ENCODE measurements at places on chromosomes 12 and 14.

- DNase-seq, result no peak
Observed at GRCh38 chr14:73661872-73662271, 17.1 kb downstream of the DNAL1 start.

DNA sequence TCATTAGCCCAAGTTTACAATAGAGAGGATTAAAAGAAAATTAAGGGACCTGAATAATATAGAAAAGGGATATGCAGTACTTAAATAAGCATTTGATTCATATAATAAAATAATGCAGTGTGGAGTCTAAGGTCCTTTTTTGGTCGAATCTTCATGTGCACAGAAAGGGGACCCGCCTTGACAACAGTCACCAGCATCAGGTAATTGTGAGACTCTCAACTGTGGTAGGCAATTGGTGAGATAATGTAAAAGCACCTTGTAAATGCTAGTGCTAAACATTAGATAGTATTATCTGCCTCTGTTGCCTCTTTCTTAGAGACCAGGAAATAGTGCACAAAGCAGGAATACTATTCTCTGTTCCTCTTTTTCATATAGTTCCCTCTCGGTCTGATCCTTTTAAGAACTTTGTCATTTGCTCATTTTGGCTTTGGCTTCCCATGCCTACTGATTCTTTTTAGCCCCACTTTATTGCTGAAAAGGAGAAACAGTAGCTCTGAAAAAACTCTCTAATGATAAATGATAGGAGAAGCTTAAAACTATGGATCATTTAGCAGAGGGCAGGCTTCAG, 17.5 kb downstream of the CHPT1 start:
- DNase-seq, result no peak

GRCh38 chr12:69415471-69416275, 54.5 kb upstream of the FRS2 start:
- no peak for DNase-seq

GRCh38 chr14:64891839-64892375, 12.2 kb upstream of the SPTB start:
- no peak for DNase-seq

- no peak for DNase-seq
Observed at GRCh38 chr14:104925214-104925854, 655 bp downstream of the PLD4 start.

GRCh38 chr12:78931466-78931990, 67.0 kb downstream of the SYT1 start:
- no peak for DNase-seq

All from activated effector memory CD4-positive, alpha-beta T cell treated with Interleukin-2 at 50 U/mL for 16 hours (primary cell).